A375 (cell line): ENCODE measurements at places on chromosomes 2 and 18. TPM values are rescaled to one million over a fixed set of nuclear protein-coding genes. Genes with fewer than 3 reads are reported as not detected.

The GPR35 gene
- total RNA-seq, result 0.16 and 0.19 TPM in 2 replicates

The RTKN gene
- total RNA-seq, result 27.1 and 30.5 TPM in 2 replicates

The CYP26B1 gene
- total RNA-seq, result 1.6 and 2.3 TPM in 2 replicates

The BIN1 gene
- total RNA-seq, result 6.5 and 10.5 TPM in 2 replicates

The KCNG2 gene
- not detected in 2 replicates for total RNA-seq

The ORC2 gene
- total RNA-seq, result 10.8 and 17.9 TPM in 2 replicates

The SCN7A gene
- 0.04 TPM in 1 of 2 replicates, not detected in the other for total RNA-seq

The ABCG5 gene
- total RNA-seq, result not detected in 2 replicates

The TBC1D8 gene
- 31.8 and 34.0 TPM in 2 replicates for total RNA-seq

The ZNF516 gene
- total RNA-seq, result 12.5 and 13.8 TPM in 2 replicates

The ARHGEF4 gene
- total RNA-seq, result 8.9 and 9.7 TPM in 2 replicates
